ENCODE measurements at places on chromosomes 12 and 14.
A peak's percentile ranks its signal among the peaks of the same experiment; 100 is the strongest.

GRCh38 chr14:30799933-30800332 lies 74.4 kb upstream of the COCH start:
- DNase-seq: no peak

DNA sequence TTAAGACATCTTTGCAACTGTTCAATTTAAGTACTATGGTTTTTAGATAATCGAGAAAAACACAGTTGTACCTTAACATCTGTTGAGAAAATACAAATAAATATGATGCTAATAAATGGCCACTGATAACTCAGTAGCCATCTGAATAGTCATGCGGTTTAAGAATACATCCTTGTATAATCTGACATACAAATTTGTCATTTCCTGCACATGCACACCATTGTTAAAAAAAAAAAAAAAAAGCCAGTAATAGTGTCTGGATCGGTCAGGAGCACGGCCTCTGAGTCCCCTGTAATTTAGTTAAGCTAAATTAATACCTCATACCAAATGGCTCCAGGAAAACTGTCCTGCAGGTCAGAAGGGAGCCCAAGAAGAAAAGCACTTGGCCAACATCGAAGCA lies 16.8 kb downstream of the RFC5 start:
- DNase-seq: no peak

GRCh38 chr12:5437589-5437988 lies 5.7 kb downstream of the NTF3 start:
- no peak for DNase-seq

DNA sequence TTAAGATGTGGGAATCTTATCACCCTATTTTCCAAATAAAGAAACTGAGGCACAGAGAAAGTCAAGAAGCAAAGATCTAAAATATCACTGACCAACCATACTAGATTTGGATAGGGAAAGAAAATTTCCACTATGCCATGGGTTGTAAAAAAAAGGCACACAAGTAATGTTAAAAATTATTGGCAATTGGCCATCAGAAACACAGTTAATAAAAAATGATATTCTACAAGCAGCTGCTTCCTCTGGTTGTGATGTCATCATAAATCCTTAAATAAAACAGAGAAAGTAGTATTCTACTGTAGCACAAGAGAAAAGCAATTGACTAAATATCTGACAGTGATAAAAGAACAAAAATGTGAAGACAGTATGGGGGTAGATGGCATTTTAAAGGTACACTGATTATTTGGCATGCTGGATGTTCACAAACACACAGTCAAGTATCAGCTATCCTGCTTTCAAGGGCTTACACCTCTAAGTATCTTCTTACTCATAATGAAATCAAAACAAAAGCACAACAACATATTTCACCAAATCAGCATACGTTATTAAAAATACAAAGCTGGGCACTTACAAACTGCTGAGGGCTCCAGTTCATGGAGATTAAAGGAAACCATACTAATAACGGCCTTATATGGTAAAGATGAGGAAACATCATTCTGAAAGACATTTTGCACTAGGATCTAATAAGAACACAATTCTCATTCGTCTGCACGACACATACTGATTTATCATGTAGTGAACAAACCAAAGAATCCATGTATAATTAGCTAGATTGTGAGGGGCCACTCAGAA lies 45.7 kb downstream of the CORO1C start:
- no peak for DNase-seq

DNA sequence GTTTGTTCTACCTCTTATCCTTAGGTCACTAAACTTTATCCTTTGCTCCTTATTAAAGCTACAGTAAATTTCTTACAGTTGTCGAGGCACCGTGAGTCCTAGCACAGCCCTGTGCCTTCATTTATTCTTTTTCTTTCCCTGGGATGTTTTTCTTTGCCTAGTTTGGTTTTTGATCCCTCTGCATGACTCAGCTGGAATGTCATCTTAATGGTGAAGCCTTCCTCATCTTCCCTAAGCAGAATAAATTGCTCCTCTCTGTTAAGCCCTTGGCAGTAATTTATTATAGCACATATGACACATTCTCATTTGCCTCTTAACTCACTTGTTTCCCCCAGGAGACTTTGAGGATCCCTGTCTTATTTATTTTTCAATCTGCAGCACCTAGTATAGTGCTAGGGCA lies 16.6 kb downstream of the ACTR10 start:
- no peak for DNase-seq

DNA sequence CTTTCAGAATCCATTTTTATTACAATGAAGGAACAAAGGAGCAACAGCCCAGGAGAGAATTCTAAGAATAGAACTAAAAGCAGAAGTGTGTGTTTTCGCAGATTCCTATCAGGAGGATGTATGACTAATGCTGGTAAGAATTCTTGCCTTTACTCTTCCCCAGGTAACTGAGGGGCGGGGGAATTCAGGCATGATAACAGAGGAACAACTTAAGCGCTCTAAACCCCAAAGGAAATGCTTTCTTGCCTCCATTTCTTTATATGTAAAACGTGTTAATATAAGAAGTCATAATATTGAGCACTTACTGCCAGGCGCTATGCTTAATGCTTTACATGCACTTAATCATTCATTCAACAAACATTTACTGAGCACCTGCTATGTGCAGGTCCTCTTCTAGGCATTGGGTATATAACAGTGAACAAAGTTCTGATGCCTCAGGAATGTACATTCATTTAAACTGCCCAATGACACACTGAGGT lies 4.5 kb downstream of the HCAR1 start:
- no peak for DNase-seq

DNA sequence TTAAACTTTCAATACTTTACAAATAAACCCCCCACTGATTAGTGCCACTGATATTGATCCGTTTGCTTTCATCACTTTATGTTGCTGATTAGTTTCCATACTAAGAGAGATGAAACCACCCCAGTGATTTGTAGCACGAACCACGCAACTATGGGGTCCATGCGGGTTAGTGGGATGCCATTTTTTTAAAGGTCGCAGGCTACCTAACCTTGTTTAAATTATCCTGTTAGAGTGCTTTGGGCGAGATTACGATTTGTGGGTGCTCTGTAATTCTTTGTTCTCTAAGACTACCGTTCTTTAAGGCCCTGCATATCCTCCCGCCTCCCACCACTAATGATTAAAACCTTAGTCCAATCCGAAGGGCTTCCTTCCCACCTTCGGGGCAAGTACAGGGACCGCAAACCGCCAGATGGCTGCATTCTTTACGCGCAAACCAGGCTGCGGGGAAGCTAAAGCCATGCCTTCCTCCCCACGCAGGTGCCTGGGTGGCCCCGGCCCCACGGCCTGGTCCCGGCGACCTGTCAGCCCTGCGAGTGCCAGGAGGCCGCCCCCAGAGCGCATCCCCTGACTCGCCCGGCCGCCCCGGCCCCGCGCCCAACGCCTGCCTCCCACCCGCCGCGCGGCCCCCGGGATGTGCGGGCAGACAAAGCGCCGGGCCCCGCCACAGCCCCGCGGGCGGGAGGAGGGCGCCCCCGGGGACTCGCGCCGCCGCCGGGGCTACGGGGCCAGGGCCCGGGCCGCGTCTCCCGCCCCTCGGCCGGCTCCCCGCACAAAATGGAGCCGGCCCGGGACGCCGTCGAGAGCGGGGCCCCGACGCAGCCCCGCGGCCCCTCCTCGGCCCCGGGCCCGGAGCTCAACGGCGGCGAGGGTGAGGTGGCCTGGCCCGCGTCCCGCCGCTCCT lies 759 bp downstream of the NFYB start:
- DNase-seq: peak; percentile 11

DNA sequence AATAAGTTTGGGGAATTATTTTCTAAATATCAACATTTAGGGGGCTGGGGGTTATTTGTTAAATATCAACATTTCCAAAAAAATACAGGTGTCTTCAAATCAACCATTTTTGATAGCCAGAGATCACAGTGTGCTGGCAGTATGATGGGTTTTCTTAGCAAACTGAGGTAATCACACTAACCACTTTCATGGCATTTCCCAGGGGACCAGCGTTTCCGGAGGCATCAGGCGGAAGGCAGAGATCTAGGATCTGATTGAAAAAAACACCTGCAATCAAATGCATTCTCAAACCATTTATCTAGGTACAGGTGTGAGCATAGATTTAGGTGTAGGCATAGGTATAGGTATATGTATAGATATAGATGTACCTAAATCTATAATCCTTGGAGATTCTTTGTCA lies 34.6 kb downstream of the GLRX5 start:
- DNase-seq: no peak

DNA sequence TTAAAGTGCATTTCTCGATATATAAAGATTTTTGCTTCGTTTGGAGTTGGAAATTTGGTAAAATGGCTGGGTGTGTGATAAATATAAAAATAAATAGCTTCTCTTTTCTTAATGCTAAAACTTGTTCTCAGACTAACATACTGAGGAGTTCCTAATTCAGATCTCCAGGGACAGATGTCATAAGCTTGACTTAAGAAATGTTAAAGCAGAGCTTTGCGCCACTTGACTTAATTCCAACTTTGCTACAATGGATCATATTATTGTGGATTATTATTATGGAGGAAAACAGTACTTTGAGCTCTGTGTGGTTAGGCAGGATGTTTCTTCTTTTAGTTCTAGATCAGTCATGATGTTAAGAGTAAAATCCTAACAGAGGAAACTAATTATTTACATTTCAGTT lies 33.8 kb downstream of the GNG2 start:
- no peak for DNase-seq

DNA sequence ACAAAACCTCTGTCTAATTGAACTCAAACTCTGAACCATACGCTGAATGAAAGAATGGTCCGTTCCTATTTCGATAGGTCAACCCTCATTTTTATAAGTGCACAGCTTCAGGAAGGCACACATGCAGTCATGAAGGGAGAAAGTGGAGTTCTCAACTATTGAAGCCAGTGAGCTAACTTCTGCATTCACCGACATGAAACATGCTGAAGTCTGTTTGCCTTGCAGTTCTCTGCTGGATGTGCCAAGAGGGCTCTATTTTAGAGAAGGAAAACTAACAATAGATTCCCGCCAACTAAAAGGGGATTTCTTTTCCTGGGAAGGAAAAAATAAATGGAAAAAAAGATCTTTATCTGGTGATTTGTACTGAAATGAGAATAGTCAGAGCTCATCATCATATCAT lies 191.0 kb upstream of the PLEKHG7 start:
- DNase-seq: no peak

DNA sequence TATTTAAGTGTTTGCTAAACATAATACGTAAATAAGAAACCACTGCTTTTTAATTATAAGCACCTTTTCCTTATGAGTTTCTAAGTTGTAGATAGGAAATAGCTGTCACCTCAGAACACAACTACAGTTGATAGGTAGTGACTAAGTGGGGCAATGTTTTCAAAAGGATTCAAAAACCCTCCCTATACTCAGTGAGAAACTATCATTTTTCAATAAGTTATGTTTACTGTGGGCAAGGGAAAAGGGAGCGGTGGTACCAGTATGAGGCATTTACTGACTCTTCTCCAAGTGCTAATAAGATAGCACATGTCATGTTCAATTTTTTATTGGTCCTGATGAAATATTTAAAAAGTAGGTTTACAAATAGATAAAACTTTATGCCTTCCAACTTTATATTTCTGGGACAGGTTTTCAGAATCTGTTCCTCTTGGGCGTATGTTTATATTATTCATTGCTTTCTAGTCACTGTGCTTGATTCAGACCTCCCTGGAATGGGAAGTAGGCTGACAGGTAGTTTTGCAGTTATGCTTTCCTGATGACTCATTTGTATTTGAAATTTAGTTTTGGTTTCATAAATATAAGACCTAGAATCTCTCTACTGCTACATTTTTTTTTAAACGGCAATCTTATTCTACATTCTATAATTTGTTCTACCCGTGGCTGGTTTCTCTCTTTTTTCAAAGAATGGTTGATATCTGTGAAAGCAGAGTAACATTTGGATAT lies 153.1 kb downstream of the TMEM117 start:
- DNase-seq: no peak

DNA sequence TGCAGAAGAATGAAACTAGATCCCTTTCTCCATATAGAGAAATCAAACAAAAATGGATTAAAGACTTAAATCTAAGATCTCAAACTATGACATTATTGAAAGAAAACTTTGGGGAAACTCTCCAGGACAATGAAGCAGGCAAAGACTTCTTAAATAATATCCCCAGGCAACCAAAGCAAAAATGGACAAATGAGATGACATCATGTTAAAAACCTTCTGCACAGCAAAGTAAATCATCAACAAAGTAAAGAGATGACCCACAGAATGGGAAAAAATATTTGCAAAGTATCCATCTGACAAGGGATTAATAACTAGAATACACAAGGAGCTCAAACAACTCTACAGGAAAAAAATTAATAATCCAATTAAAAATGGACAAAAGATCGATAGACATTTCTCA lies 101.0 kb downstream of the RALGAPA1 start:
- DNase-seq: no peak

DNA sequence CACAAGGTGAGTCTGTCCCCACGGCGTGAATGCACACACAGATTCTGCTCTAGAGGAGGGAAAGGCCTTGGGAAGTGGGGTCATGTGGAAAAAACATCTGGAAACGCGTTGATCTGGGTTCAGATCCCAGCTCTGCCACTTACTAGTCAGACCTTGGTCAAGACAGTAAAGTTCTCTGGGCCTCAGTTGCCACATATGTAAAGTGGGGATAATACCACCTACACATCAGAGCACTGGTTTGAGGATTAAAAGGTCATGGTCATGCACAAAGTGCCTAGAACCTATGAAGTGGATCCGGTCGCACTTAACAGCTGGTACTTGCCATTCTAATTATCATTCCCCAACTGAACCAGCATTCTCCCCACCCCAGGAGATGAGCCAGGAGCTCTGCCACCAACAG lies 4.7 kb downstream of the PLEKHG6 start:
- DNase-seq: no peak

- DNase-seq: no peak
Observed at GRCh38 chr14:92527721-92528120, 14.1 kb downstream of the RIN3 start.

DNA sequence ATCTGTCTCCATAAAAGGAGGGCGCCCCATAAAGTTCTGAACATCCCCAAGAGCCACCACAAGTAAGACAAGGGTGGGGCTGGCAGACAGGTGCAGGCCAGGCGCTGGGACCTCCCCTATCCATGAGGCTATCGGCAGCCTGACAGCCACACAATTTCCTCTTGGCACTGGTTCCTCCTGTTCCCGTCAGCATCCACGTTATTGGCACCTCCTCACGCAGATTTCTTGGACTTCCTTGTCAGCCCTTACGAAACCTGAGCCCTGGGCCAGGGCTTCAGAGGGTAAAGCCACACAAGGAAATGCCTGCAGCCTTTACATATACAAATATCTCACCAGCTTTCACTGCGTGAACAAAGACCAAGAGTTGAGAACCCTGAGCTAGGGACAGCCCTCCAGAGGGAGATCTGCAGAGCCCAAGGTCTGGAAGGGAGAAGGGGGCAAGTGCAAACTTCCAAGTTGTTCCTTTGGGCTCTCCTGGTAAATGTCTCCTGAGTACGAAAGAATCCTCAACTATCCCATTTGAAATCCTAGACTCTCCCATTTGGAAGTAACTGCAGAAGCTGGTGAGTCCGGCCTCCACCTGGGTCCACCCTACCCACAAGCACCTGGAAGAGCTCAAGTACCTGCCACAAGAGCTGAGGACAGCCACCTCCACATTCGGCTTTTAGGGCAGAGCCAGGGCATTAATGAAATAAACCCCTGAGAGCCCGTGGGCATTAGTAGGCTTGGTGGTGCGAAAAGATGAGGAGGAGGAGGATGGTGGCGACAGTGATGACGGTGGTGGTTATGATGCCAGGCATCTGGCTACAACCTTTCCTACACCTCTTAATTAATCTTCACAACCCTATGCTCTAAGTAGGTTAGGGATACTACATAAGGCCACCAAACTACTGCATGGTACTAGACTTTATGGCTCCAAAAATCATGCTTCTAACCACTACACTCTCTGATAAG lies 5.5 kb upstream of the TC2N start:
- peak; percentile 93 for DNase-seq

- DNase-seq: no peak
Observed at GRCh38 chr14:68346556-68347343, 446.1 kb downstream of the ZFP36L1 start.

Measured in mucosa of gallbladder (tissue), 1 donor.